ENCODE measurements at places on chromosomes 3 and 15.

GRCh38 chr3:61674596-61674995 lies 113.2 kb downstream of the PTPRG start:
- no peaks in the 10 kb centered on the region for H3K27me3 ChIP-seq
- H3K4me3 ChIP-seq = no peak overlapping the region
- peaks cover 23% of the 10 kb centered on the region for H3K4me1 ChIP-seq
- DNase-seq = no peak
- no peak overlapping the region for H3K27ac ChIP-seq

DNA sequence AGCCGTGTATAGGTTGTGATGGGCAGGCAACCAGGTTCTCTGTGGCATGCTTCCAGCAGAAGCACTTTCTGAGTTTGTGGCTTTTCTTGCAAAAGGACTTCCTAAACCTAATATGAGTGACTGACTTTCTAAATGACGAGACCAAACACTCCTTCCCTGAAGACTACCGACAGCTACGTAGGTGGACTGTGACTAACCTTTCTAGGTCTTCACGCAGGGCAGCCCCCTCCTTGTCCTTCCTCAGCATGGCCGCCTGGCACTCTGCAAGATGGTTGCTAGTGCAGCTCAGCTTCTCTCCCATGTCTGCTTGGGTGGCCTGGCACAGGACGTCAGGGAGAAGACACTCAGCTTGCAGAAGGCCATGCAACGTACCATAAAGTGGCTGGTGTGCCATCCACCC lies 20.9 kb downstream of the CXCR6 start:
- peaks cover 4% of the 10 kb centered on the region for H3K27me3 ChIP-seq
- H3K4me3 ChIP-seq = no peak overlapping the region
- peaks cover 49% of the 10 kb centered on the region for H3K36me3 ChIP-seq
- H3K27ac ChIP-seq = no peak overlapping the region

- no peak overlapping the region for H3K27ac ChIP-seq
- peaks cover 10% of the 10 kb centered on the region for H3K36me3 ChIP-seq
- H3K4me1 ChIP-seq = no peaks in the 10 kb centered on the region
- no peak overlapping the region for H3K4me3 ChIP-seq
Observed at GRCh38 chr15:74928771-74929198, 9.1 kb downstream of the COX5A start.

DNA sequence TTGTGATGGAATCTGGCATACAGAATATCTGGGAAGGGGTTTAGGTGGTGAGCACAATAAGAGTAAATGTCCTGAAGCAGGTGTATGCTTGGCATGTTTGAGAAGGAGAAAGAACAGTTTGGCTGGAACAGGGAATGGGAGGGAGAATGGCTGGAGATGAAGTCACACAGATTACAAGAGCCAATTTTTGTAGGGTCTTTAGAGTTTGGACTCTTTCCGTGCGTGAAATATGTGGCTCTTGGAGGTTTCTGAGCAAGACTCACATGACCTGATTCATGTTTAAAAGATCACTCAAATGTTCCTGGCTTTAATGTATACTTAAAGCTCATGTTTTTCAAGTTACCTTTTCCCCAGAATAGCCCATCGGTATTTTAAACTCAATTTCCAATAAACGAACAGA lies 32.8 kb downstream of the SPRED1 start:
- no peaks in the 10 kb centered on the region for H3K27me3 ChIP-seq
- H3K4me1 ChIP-seq = peaks cover 64% of the 10 kb centered on the region
- DNase-seq = no peak
- H3K27ac ChIP-seq = no peak overlapping the region

GRCh38 chr3:24905266-24905665 lies 410.6 kb upstream of the THRB start:
- no peaks in the 10 kb centered on the region for H3K4me1 ChIP-seq
- no peaks in the 10 kb centered on the region for H3K27me3 ChIP-seq
- DNase-seq = no peak
- H3K36me3 ChIP-seq = no peaks in the 10 kb centered on the region

- H3K4me1 ChIP-seq = peaks cover 27% of the 10 kb centered on the region
- no peaks in the 10 kb centered on the region for H3K27me3 ChIP-seq
- H3K27ac ChIP-seq = peak overlapping the region; percentile 64
- H3K4me3 ChIP-seq = peak overlapping the region; percentile 68
Observed at GRCh38 chr3:49671291-49672288, 2.6 kb upstream of the APEH start.

DNA sequence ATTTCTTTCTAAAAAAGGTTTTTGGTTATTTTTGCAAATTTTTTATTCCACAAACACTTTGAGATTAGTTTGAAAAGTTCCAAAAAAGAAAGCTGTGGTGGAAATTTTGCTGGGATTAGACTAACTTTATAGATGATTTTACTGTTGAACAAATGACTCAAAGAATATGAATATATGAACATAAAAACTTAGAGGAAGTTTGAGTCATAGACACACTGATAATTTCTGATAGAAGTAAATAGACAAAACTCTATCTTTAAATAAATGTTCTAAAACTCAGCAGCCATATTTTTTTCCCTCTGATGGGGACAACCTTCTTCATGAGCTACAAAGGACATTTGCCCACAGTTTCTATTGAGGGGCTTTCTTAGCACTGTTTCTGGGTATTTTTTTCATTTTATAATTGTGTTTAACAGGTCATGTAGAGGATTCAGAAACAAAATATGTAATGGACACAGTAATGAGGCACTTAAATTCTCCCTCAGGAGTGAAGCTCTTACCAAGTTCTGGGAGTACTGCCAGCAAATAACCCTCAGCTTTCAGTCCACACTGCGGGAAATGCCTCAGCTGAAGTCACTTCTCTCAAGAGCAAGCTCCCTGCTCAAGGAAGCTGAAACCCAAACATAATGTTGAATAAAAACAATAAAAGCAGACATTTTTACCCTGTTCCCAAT lies 157.6 kb downstream of the NFKBIZ start:
- peak overlapping the region; percentile 86 for H3K27ac ChIP-seq
- no peaks in the 10 kb centered on the region for H3K27me3 ChIP-seq
- peaks cover 41% of the 10 kb centered on the region for H3K4me1 ChIP-seq
- H3K4me3 ChIP-seq = peak overlapping the region; percentile 45
- peak; percentile 91 for DNase-seq
- H3K36me3 ChIP-seq = peaks cover 33% of the 10 kb centered on the region

GRCh38 chr3:190345027-190345821 lies 23.0 kb upstream of the CLDN1 start:
- H3K36me3 ChIP-seq = peaks cover 20% of the 10 kb centered on the region
- DNase-seq = peak; percentile 87
- H3K4me3 ChIP-seq = peak overlapping the region; percentile 85
- H3K27ac ChIP-seq = peak overlapping the region; percentile 96

- peaks cover 5% of the 10 kb centered on the region for H3K36me3 ChIP-seq
- H3K4me1 ChIP-seq = peaks cover 21% of the 10 kb centered on the region
- peak; percentile 99 for DNase-seq
Observed at GRCh38 chr3:113783463-113783862, 36.6 kb downstream of the ATP6V1A start.

DNA sequence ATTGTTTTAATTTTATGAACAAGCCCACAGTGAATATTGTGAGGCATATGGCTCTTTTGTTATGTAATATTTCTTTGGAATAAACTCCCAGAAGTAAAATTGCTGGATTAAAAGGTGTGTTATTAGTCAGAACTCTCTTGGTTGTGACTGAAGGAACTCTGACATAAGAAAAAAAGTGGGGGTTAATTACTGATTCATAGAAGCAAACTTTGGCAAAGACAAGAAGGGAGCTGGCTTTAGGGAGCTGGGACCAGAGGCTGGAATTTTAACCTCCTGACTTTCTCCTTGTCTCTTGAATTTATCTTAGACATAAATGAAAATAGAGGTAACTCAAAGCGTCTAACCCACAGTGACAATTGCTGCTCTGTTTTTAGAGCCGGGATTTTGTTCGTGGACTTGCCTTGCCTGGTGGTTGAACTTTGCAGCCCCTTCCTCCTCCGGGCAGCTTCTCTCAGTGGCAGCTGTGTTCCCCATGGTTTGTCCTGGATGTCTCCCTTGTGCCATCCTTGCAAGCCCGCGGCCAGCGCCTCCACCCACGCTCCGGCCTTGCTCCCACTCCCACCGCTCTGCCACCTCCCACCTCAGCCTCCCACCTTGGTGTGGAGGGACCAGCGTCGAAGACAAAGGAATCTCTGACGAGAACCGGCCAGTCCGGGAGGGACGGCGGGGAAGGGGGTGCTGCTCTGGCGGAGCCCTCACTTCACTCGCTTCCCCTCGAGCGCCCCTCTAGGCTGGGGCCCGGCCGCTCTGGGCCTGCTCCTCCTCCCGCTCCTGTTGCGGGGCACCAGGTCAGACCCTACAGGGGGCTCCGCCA lies 28.0 kb downstream of the ARHGAP31 start:
- no peaks in the 10 kb centered on the region for H3K27me3 ChIP-seq
- DNase-seq = peak; percentile 66
- peaks cover 48% of the 10 kb centered on the region for H3K4me1 ChIP-seq
- peak overlapping the region; percentile 89 for H3K4me3 ChIP-seq
- peak overlapping the region; percentile 97 for H3K27ac ChIP-seq

DNA sequence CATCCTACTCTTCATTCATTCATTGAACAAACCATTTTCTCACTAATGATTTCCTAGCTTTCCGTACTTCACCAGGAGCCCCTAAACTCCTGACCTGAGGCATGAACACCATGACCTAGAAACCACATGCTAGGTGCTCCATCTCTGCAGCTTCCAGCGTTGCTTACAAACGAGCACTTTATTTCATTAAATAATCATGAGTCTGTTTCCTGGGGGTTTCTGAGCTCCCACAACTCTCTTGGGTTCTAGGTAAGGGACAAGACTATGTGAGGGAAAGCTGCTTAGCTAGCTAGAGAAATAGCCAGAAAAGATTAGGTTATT lies 1.3 kb downstream of the MAP2K1 start:
- peak overlapping the region; percentile 92 for H3K4me3 ChIP-seq
- H3K4me1 ChIP-seq = peaks cover 51% of the 10 kb centered on the region
- no peak for DNase-seq
- H3K27ac ChIP-seq = peak overlapping the region; percentile 86

GRCh38 chr3:63352008-63352279 lies 73.8 kb downstream of the SYNPR start:
- H3K27ac ChIP-seq = no peak overlapping the region
- DNase-seq = no peak
- H3K4me1 ChIP-seq = peaks cover 51% of the 10 kb centered on the region
- H3K27me3 ChIP-seq = peaks cover 1% of the 10 kb centered on the region
- H3K4me3 ChIP-seq = no peak overlapping the region

DNA sequence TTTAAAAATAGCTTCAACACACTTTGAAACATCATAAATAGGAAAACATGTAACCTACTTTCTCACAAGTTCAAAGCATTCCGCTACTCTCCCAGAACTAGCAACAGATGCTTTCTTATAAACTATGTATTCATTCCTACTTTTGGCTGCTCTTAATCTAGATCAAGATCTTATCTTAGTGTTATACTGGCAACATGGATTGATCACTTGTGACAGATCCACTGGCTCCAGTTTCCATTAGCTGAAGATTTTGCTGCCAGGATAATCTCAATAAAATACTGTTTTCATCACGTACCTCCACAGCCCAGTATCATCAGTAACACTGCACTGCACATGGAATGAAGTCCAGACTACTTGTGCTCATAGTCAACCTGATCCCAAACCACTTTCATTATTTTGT lies 491.7 kb upstream of the AGTR1 start:
- H3K27me3 ChIP-seq = no peaks in the 10 kb centered on the region
- H3K4me3 ChIP-seq = no peak overlapping the region
- no peak overlapping the region for H3K27ac ChIP-seq
- no peak for DNase-seq
- H3K36me3 ChIP-seq = no peaks in the 10 kb centered on the region
- H3K4me1 ChIP-seq = no peaks in the 10 kb centered on the region

DNA sequence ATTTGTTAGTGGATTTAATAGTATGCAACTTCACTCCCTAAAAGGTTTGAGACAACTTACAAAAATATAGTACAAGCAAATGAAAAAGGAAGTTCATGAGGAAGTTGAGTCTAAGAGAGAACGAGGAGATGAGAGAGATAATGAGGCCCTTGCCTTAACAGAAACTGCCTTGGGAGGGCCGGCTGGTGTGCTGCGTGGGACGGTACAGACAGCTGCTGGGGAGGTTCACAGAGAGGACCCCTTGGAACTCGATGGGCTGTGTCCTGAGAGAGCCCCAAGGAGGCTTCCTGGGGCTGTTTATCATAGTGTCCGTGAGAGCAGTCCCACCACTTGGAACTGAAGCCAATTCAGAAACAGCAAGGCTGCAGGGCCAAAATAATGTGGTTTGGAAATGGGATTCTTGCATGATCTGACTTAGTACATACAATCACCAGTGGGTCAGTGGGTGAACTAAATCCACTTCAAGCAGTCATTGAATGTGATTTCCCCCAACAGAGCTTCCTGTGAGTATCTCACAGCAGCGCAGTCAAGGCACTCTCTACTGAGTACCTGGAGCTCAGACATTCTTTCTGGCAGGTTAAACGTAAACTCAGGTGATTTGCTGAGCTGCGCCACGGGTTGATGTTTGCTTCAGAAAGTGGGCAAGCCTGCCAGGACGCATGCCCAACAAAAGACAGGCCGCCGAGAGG lies 90.8 kb downstream of the CRTC3 start:
- no peak overlapping the region for H3K4me3 ChIP-seq
- no peaks in the 10 kb centered on the region for H3K27me3 ChIP-seq
- no peak for DNase-seq
- H3K4me1 ChIP-seq = peaks cover 23% of the 10 kb centered on the region

GRCh38 chr15:88610701-88611231 lies 10.4 kb upstream of the AEN start:
- peak; percentile 51 for DNase-seq
- peaks cover 28% of the 10 kb centered on the region for H3K27me3 ChIP-seq
- no peak overlapping the region for H3K4me3 ChIP-seq
- peaks cover 44% of the 10 kb centered on the region for H3K4me1 ChIP-seq
- peak overlapping the region; percentile 32 for H3K27ac ChIP-seq

DNA sequence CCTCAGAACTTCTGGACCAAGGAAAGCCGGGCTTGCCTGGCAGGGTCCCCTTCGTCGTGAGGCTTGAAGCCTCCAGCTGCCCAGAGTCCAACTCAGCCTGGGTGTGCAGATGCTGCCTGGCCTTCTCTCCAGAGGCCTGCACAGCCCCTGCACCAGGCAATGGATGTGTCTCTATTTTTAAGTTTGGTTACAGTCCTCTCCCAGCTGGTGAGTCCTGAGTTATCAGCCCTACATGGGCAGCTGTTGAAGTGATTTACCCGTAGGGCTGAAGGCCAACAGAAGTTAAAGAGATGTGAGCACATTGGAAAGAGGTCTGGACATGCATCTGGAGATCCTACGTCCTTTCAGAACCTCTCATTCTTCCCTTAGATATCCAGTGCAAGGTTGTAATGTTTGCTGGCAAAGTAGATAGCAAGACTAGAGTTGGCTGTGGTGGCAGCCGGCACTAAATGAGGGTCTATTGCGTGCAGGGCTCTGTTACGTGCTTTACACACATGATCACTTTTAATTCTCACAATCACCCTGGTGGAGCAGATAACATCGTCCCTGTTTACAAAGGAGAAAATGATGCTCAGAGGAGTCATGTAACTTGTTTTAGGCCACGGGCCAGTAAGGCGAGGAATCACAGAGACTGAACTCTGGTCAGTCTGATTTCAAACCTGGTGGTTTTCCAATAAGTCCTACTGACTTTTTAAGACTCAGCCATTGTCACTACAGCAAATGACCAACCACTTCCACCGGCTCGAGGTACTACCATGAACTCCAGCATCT lies 9.9 kb downstream of the FYCO1 start:
- H3K27ac ChIP-seq = peak overlapping the region; percentile 98
- H3K36me3 ChIP-seq = peaks cover 12% of the 10 kb centered on the region
- H3K4me3 ChIP-seq = peak overlapping the region; percentile 61
- peaks cover 3% of the 10 kb centered on the region for H3K27me3 ChIP-seq
- DNase-seq = peak; percentile 69

- H3K27ac ChIP-seq = no peak overlapping the region
- peaks cover 69% of the 10 kb centered on the region for H3K4me1 ChIP-seq
- peaks cover 31% of the 10 kb centered on the region for H3K36me3 ChIP-seq
- no peaks in the 10 kb centered on the region for H3K27me3 ChIP-seq
- no peak overlapping the region for H3K4me3 ChIP-seq
Observed at GRCh38 chr3:188198001-188198400, 44.0 kb downstream of the LPP start.

GRCh38 chr3:69902386-69902785 lies 97.1 kb upstream of the SAMMSON start:
- no peaks in the 10 kb centered on the region for H3K27me3 ChIP-seq
- no peak for DNase-seq
- no peaks in the 10 kb centered on the region for H3K36me3 ChIP-seq
- no peak overlapping the region for H3K4me3 ChIP-seq
